ENCODE measurements at places on chromosomes 11 and 22. TPM values are rescaled to one million over a fixed set of nuclear protein-coding genes. Genes with fewer than 3 reads are reported as not detected.

DUSP8 gene
- 123 TPM for total RNA-seq

PRG2 gene
- not detected for total RNA-seq

DCDC1 gene
- 0.47 TPM for total RNA-seq

FOLR1 gene
- not detected for total RNA-seq

ST14 gene
- total RNA-seq = 0.12 TPM

PHOX2A gene
- 12.0 TPM for total RNA-seq

TMEM126B gene
- total RNA-seq = 27.3 TPM

POTEH gene
- not detected for total RNA-seq

RFPL1 gene
- not detected for total RNA-seq

MFNG gene
- total RNA-seq = 61.1 TPM

PAMR1 gene
- 10.6 TPM for total RNA-seq

NPAT gene
- 16.3 TPM for total RNA-seq

ANKK1 gene
- not detected for total RNA-seq

PARVA gene
- total RNA-seq = 15.0 TPM

MS4A8 gene
- total RNA-seq = not detected

KRTAP5-9 gene
- total RNA-seq = 0.76 TPM

C11orf87 gene
- total RNA-seq = 0.27 TPM

ABCC8 gene
- 5.7 TPM for total RNA-seq

CHRM1 gene
- not detected for total RNA-seq

SREBF2 gene
- 291 TPM for total RNA-seq

ART5 gene
- total RNA-seq = not detected

DNA sequence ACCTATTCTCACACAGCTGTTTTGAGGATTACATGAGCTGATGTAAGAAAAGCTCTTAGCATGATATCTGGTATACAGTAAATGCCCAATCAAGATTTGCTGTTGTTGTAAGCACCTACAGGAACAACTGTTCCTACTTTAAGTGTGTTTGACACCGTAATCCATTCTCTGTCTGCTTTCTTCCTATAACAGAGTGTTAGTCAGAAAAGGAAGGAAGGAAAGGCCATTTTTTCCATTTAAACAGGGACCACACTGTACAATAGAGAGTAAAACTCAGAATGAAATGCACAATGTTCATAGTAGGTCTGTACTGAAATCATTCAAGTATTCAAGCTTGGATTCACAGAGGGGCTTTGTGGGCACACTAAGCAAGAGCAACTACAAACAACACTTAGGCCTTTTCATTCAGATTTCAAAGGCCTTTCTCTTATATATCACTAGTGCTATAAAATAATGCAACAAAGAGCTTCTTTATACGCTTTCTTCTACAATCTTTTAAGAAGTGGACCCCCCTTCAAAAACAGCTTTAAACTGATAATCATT lies 21.5 kb downstream of the MTCH2 start:
- DNase-seq = no peak

- DNase-seq = no peak
Observed at GRCh38 chr11:111095327-111095726, 150.2 kb upstream of the POU2AF2 start.

DNA sequence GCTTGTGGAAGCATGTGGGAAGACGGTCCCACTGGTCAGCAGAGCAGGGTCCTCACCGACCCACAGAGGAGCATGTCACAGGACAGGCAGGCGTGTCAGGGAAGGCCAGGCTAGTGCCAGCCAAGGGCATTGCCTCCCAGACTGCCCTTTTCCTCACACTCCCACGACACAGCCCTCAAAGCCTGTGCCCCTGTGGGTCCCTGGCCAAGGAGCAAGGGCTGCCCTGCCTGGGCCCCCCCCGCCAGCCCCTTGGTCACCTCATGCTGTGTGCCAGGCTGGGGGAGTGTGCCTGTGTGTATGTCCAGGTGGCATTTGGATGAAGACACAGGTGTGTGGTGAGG lies 74.7 kb downstream of the MED15 start:
- DNase-seq = no peak

GRCh38 chr11:22465620-22466019 lies 127.4 kb downstream of the SLC17A6 start:
- no peak for DNase-seq

DNA sequence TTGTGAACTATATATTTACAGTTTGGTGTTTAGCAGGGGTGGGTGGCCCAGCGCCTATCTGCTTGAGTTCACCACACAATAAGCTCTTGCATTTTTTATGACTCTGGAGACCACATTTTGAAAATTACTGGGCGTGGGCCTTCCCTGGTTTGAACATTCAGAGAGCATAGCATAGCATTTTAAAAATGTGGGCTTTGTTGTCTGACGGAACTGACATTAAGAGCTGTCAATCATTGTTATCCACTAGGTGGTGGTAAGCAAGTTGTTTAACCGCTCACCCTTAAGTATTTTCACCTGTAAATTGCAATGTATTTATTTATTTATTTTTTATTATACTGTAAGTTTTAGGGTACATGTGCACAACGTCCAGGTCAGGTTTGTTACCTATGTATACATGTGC lies 1.0 kb downstream of the NLRP14 start:
- DNase-seq = no peak

DNA sequence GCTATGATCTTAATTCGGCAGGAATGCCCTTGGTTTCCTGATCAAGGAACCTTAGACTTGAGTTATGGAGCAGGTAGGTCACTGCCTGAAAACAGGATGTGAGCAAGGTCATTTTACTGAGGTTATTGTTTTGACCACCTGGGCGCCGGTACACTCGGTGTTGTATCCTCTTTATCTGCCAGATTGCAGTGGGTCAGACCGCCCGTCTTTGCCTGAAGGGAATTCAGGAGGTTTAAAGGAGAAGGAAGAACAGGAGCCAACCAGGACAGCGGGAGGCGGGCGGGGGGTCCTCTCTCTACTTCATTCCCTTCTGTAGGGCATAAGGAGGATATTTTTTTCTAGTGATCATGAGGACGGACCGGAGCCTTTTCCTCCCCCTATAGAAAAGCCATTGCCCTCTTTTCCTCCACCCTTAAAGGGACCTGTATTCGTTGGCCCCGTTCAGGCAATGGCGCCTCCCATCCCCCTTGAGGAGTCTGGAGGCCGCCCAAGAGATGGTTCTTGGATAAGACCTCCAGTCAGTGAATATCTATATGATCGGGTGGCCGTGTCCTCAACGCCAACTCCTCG lies 649 bp downstream of the MS4A15 start:
- no peak for DNase-seq

- no peak for DNase-seq
Observed at GRCh38 chr11:12455938-12456337, 78.6 kb downstream of the PARVA start.

- no peak for DNase-seq
Observed at GRCh38 chr11:23490557-23491235, 630.4 kb upstream of the CCDC179 start.

DNA sequence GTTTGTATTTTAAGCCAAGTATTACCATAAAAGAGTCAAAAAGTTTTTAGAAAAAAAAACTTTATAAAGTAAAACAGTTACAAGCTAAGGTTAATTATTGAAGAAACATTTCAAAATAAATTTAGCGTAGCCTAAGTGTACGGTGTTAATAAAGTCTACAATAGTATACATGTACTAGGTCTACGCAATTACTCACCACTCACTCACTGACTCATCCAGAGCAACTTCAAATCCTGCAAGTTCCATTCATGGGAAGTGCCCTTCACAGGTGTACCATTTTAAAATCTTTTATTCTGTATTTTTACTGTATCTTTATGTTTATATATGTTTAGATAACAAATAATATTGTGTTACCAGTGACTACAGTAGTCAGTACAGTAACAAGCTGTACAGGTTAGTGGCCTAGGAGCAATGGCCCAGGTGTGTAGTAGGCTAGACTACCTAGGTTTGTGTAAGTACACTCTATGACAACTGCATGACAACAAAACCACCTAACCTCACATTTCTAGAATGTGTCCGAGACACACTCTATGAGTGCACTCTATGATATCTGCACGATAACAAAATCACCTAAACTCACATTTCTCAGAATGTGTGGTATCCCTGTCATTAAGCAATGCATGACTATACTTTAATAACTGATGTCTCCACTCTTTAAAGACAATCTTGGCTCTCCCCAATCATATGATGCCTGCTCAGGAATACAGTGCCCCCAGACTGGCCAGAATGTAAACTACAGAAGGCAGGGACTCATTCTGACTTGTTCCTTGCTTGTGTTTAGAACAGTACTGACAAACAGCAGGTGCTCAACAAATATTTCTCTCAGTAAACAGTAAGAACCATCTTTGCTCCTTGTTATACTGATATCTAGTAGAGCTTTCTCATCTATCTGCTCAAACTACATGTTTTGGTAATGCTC lies 21.2 kb downstream of the KMT5B start:
- no peak for DNase-seq

GRCh38 chr11:72189455-72190250 lies 2.3 kb upstream of the FOLR1 start:
- DNase-seq = no peak

GRCh38 chr22:35376728-35377472 lies 4.0 kb upstream of the HMOX1 start:
- peak; percentile 87 for DNase-seq

GRCh38 chr11:88536616-88537265 lies 199.2 kb upstream of the CTSC start:
- no peak for DNase-seq

- peak; percentile 83 for DNase-seq
Observed at GRCh38 chr22:36470162-36470993, 11.1 kb downstream of the TXN2 start.

DNA sequence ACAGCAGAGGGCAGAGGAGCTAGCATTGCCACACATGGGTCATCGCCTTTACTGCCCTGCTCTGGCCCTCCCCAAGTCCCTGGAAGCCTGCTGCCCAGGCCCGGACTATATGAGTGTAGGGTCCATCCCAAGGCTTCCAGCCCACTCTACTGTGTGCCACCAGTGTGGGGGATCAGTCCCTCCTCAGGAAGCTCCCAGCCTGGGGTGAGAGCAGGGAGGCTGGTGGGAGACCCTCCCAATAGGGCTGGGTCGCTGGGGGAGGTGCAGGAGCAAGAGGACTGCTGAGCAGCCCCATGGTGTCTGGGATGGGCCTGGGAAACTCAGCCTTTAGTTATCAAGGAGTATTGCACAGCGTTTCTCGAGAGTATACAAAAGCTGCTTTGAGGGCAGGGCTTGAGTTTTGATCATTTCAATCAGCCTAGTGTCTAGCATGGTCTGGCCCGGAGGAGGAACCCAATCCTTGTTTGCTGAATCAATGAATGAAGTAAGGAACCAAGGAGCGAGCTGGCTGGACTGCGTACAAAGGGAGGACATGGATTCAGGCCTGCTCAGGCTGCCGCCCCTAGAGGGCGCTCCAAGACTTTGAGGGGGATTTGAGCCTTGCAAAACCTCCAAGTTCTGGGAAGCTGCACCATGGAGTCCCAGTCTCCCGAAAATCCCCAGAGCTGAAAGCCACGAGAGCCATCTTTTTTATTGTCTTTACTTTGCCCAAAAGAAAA lies 89.0 kb upstream of the PARVA start:
- peak; percentile 95 for DNase-seq

- DNase-seq = no peak
Observed at GRCh38 chr22:29692327-29692640, 27.5 kb upstream of the CABP7 start.

GRCh38 chr11:40302669-40303068 lies 1156.8 kb downstream of the LRRC4C start:
- DNase-seq = no peak

DNA sequence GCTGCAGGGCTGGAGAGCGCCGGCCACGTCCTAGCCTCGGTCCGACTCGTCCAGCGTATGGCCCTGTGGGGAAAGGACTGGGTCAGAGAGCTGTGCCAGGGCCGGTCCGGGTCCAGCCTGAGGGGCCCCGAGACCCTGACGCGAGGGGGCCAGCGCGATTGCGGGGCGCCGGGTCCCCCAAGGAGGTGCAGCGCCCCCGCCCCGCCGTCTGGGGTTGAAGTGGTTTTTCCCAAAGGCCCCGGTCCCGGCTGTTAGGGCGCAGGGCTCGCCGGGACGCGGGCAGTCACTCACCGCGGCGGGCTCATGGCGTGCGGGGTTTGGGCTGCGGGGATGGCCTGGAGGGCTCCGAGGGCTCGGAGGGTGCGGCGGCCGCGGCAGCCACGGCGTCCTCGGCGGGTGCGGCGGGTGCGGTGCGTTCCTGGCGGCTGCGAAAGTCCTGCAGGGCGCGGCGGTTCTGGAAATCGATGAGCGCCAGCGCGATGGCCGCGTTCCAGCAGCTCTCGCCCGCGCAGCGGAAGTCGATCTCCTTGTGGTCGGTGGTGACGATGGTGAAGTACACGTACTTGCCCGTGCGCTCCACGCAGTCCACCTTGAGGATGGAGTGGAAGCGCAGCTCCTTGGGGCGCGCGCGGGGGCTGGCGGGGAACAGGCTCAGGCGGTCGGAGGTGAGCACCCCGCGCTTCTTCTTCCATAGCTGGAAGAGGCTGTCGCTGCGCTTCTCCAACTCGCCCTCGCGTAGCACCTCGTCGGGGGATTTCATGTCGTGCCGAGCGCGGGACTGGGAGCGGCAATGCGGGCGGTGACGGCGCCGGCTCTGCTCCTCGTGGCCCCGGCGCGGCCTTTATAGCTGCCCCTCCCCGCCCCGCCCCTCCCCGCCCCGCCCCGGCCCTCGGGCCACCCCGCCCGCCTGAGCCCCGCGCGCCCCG lies at the start of gene PHLDA2:
Gene PHLDA2 (minus strand): TSS at position 816 of the 926 bp plus-strand sequence. CDS start 56 bp downstream, at position 760.
- DNase-seq = peak; percentile 70

GRCh38 chr22:21018314-21018713 lies 3.3 kb downstream of the P2RX6 start:
- no peak for DNase-seq

- no peak for DNase-seq
Observed at GRCh38 chr11:82671451-82671850, 62.2 kb downstream of the FAM181B start.

- no peak for DNase-seq
Observed at GRCh38 chr11:104682206-104682605, 216.1 kb downstream of the CASP12 start.

DNA sequence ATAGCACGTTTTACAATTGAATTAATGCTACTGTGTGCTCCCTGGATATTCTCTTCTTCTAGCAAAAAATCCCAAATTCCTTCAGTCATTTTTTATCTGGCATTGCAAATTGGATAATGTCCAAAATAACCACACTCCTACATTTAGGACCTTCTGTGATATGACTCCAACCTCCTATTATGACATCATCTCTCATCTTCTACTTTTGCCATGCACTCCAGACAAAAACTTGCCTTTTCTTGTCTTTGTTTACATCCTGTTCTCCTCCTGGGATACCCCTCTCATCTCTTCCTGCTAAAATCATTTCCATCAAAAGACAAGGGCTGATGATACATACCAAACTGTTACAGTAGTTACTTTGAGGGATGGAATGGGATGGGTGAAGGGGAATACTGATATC lies 20.6 kb upstream of the TMEM218 start:
- no peak for DNase-seq

- DNase-seq = no peak
Observed at GRCh38 chr11:4527926-4528325, 17.1 kb upstream of the OR52M1 start.

GRCh38 chr11:116823031-116823843 lies at the start of gene APOA4:
Gene APOA4, minus strand, starts transcription at chr11:116823304. Its CDS starts 113 bp downstream, at chr11:116823191.
- no peak for DNase-seq

GRCh38 chr11:65593518-65594414 lies 1.8 kb downstream of the KCNK7 start:
- DNase-seq = peak; percentile 76

Measured in glutamatergic neuron (in vitro differentiated cells).